ENCODE measurements at places on chromosomes 6 and 20.

DNA sequence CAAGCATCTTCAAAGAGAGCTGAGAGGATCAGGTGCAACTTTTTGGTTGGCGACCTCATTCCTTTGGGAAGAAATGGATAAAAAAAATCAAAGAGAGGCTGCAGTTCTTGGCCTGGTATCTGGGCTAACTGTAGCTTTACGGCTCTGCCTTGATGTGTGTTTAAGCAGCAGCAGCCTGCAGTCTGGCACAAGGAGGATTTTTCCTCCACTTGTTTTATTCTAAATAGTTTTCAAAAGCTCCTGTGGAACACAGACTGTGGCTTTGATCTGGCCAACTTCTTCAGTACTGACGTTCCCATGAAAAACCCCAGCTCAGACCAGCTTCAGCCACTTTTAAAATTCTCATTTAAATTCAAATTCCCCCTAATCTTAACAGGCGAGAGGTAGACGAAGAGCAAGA is 137.3 kb downstream of the HDGFL1 start:
- no peak for DNase-seq

DNA sequence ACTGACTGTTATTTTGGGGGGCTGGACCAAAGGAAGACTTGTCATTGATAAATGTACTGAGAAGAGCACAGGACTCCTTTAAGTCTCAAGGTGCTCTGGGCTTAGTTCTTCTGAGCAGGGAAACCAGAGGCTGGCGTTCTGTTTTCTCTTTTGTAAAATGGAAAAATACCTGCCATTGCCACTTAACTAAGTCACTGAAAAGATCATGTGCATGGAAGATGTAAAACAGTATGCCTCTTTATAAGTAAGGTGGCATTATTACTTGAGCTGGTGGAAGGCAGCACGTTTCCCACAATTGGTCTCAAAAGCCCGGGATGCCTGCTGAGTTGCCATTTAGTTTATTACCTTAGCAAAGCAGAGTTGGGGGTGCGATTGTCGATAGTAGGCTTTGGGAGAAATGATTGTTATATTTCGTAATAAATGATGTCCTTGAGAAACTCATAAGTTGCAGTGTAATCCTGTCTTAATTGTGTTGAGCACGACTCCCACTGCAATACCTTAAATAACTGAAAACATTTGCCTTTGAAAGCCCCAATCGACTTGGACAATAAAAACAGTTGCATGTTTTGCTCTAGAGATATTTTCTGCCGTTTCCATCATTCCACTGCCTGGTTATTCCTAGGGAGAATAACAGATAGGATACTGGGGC is 3.6 kb downstream of the JARID2 start:
- no peak for DNase-seq

- no peak for DNase-seq
Measured at GRCh38 chr6:21450628-21451027, 142.9 kb upstream of the SOX4 start.

DNA sequence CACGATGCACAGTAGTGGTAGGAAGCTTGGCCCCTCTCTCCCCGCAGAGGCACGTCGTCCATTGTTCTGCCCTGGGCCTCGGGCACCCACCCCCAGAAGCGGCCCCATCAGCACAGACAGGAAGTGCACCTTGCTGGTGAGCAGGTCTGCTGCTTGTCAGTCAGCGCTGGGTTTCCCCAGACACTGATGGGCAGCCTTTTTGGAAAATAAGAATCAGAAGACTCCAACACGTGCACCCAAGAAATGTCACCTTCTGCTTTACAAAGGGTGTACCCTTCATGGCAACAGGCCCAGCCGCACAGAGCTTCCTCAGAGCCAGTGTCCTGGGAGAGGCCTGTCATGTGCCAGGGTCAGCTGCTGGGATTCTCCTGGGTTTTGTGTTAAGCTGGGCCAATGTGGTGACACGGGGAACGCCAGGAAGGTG is 34.7 kb upstream of the IRF4 start:
- no peak for DNase-seq

GRCh38 chr6:100553243-100553642 is 88.5 kb upstream of the SIM1 start:
- no peak for DNase-seq

DNA sequence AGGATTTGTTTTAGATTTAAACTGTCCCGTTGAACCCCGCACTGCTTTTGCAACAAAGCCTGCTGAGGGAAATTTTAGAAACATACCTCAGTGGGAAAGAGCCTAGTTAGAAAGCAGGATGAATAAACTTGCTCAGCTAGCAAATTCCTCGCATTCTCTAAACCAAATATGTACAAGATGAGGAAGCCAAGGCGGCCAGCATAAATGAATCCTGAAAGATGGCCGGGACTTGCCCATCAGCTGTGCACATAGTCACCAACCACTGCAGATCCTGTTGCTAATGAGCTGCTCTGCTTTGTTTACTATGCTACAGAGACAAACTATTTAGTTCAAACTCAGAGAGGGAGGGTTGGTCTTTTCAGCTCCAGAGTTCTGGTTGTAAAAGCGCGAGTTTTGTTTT is 49.0 kb downstream of the TMEM170B start:
- DNase-seq, result no peak

GRCh38 chr6:93105907-93106306 is 313.5 kb downstream of the EPHA7 start:
- no peak for DNase-seq

- DNase-seq, result no peak
Measured at GRCh38 chr6:13445005-13445743, 42.2 kb downstream of the GFOD1 start.

- no peak for DNase-seq
Measured at GRCh38 chr20:49986049-49986448, 3.3 kb downstream of the SNAI1 start.

- peak; percentile 52 for DNase-seq
Measured at GRCh38 chr6:11381801-11382513, 149.5 kb upstream of the NEDD9 start.

DNA sequence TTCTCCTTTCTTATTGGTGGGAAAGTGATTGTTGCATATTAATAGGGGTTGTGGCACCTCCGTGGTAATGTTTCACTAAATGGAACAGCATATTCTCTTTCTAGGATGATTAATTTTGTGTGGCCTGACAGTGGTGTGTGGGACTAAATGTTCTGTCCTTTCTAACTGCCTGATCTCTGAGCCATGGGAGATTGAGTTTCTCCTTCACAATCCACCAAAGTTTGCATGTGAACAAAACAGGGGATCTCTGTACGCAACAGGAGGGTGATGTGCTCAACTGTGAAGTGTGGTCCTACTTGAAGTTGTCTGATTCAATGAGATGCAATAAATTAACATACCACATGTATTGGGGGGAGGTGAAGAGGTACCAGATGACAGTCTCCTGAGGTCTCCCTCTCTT is 19.3 kb downstream of the BCAS1 start:
- DNase-seq, result no peak

GRCh38 chr6:44531442-44532015 is 144.0 kb downstream of the CDC5L start:
- no peak for DNase-seq

DNA sequence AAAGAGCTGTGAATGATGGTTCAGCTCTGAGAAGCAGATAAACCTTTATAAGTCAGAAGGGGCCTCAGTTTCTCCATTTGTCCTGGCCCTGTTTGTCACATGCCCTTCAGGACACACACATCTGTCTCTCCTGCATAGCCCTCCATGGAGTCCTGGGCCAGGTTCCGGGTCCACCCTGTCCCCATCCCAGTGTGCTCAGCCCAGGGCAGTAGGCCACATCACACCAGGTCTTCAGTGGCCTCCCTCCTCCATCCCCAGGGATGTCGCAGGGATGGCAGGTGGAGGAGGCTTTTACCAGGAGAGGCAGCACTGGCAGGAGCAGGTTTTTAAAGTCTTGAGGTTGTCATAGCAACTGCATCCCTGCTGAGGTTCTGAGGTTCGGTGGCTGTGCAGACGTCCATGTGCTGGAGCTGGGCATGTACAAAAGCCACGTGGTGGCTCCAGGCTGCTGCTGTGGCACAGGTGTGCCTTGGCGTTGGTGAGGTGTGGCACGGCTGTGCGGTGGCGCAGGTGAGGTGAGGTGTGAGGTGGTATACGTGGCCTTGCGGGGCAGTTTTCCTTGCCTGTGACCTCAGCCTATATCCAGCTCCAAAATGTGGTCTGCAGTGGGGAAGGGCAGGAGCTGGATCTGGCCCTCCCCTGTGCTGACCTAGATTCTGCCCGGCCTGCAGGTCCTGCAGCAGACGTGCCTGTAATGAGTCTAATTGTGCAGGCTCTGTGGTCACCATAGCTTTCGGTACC is 8.0 kb upstream of the NPBWR2 start:
- peak; percentile 1 for DNase-seq

DNA sequence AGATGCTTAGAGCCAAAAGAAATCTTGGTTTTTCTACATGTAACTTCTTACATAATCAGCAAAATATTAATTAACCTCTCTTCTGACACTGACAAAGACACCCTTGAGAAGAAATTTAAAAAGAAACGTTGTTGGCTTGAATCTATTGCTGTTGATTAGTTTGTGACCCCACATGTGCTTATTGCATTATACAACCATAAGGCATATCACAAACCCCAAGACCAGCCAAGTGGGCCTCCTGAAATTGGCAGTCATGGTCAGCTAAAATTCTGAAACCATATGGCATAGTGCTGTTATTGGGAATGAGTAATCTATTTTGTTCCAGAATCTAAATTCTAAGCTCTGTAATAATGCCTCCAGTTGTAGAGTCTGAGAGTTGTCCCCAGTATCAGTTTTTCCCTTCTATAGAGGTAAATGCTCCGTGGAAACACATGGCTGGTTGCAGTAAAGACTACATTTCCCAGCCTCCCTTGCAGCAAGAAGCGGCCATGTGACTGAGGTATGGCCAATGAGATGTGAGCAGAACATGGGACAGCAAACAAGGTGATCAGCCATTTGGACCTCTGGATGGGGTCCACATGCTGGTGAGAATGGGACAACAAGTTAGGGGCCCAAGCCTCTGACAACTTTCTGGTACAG is 42.3 kb upstream of the PTPN1 start:
- DNase-seq, result no peak

DNA sequence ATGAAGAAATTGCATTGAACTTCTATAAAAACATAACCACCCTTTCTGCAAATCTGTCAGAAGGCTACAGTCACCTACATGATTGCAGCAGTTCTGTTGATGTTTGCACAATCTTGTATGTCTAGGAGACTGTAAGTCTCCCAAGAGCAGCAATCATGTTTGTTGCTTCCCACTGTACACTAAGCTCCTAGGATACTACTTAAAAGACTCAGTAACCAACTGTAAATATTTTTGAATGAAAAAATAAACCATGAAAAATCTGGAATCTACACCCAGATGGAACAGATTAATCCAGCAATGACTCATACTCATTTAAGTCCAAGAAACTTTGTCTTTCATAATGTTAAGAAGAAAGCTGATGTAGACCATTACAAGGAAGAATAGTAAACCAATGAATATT is 168.5 kb upstream of the ATXN1 start:
- no peak for DNase-seq

DNA sequence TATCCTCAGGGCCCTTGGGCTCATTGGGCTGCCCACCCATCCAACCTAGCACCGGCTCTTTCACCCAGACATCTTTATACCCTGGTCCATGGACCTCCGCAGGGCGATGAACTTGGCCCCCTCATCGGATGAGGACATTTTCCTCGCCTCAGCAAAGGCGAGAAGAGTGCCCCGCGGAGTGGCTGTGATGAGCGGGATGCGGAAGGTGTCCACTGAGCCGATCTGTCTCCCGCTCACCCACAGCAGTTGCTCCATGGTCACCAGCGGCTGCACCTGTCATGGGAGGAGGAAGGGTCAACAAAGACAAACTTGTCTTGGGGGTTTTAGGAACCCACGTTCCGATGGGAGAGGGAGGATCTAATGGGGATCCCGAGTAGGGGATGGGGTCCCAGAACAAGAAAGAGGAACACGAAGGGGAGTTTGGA is 690 bp downstream of the NEU1 start:
- no peak for DNase-seq

GRCh38 chr6:132005178-132005577 is 54.0 kb upstream of the CCN2 start:
- DNase-seq, result no peak

- no peak for DNase-seq
Measured at GRCh38 chr6:169725125-169726048, 1.1 kb upstream of the PHF10 start.

DNA sequence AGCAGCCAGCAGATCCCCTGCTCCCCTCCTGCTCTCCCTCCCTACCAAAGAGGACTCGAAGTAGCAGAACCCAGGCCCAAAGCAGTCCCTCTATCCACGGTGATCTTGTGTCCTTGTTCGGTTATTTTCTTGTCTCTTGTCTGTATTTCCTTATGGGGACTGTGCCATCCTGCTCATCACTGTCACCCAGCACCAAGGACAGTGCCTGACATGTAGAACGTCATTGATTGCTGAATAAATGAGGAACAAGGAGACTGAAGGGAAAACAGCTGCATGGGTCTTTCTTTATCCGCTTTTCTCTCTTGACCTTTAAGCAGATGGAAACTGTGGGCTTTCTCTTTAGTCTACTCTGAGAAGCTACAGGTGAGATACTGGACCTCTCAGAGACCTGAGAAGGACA is 29.4 kb upstream of the ZNF831 start:
- DNase-seq, result no peak

GRCh38 chr6:37847704-37848103 is 28.2 kb downstream of the ZFAND3 start:
- DNase-seq, result no peak

DNA sequence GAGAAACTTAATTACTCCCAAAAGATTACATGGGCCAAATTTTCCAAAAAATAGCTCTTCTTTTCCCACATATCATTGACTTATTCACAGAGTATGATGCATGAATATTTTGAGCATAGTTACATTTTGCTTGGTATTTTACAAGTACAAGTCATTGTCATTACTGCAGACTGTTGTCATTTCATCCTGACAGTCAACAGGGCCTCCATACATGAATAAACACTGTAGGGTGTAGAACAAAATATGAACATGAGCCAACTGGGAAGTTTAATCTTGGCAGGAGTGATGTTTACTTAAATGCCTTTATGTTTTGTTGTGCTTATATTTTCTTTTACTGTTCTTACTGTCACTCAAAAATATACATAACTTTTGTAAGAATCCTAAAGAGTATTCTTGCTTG is 340.7 kb downstream of the ADGRB3 start:
- no peak for DNase-seq

DNA sequence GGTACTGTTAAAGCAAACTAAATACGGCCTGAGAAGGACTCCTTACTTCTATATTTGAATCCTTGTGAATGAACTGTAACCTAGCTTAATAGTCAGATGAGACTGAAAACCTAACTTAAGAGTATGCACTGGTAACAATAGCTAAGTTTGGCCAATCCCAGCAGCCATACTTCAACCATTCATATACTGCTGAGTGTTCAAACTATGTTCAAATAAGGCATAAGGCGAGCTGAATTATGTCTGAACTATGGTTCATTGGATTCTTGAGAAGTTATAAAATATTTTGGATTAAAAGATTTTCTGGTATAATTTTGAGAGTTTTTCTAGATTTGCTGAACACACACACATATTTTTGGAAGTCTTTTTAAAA is 2.2 kb downstream of the SMPDL3A start:
- DNase-seq, result no peak

GRCh38 chr6:129882510-129883023 is 21.5 kb upstream of the TMEM244 start:
- no peak for DNase-seq

DNA sequence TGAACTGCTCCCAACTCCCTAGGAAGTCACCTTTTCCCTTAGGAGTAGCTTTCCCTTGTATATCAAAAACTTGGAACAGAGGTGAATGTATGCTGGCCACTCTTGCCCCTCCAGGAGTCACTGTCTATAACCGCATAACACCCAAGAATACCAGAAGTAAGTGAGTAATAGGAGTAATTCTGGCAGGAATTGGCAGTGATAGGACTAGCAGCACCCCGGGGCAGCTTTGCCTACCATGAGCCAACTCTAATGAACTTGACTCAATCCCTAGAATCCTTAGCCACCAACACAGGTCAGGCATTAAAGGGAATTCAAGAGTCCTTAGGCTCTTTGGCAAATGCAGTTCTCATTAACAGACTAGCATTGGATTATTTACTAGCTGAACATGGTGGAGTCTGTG is 28.8 kb upstream of the CD164 start:
- no peak for DNase-seq

All from activated CD4-positive, alpha-beta T cell treated with anti-CD3 and anti-CD28 coated beads for 1 hour (primary cell).